NCI-H2107 (cell line): ENCODE measurements at places on chromosomes 16 and 17.

DNA sequence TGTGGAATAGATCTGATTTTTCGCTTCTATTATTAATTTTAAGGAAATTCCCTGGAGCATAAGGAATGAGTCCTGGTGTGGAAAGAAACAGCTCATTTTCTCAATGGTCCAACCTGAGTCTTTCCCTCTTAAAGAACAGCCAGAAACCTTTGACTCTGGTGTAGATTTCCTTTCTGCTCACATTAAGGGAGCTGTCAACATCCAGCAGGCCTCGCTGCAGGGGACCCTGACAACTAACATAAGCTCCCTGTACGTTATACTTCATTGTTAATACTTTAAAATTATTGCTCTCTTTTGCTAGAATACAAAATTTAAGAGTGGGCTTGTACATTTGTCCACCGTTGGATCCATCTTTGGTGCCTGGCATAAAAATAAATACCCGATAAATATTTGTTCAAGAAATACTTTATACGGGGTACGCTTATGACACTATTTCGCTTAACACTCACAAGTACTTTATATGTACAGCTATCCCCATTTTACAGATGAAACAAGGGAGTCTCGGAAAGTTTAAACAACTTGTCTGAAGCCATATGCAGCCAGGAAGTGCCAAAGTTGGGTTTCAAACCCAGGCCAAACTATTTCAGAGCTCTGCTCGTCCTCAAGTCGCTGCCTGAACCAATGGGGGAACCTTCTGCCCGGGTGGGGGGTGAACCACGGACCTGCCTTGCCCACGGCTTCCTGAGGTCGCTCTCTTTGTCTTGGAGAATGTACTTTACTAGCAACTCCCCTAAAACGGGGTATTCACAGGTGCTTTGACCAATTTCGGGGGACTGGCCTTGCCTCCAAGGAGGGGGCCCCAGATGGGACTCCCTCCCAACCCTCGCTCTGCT is 611 bp downstream of the SMARCE1 start:
- DNase-seq = no peak

GRCh38 chr17:1865252-1866037 is 35.6 kb downstream of the RPA1 start:
- no peak for DNase-seq

GRCh38 chr16:82963653-82964052 is 336.9 kb downstream of the CDH13 start:
- DNase-seq = no peak

DNA sequence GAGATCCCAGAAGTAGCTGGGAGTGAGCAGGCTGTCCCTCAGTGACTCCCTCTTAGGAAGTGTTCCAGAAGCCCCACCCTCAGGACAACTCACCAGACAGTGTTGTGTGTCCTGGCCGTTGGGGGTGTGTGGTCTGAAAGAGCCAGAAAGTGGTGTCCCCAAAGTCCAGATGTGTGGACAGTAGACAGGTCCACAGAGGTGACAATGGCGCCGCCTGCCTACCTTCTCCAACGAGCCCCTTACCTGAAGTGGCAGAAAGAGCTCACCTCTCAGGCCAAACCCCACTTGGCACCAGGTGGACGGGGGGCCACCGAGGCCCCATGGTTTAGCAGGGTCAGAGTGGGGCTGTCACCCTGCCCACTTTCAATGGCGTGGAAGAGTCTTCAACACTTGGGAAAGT is 19.9 kb downstream of the C17orf100 start:
- no peak for DNase-seq

DNA sequence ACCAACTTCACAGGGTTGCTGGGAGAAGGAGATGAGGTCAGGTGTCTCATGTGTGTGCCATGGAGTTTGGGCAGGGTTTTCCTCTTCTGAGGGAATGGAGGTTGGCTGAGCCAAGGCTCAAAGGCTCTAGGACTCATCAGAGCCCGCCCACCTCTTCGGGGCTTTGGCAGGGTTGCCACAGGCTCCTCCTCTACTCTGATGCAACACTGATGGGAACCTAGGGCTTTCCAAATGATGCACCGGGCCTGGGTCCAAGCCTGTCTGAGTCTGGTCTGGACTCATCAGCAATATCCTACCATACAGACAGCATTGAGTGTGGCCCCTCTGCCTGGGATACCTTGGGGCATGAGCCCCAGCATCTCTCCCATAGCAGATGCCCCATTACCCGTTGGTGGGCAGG is 59.5 kb upstream of the LHX1 start:
- no peak for DNase-seq

GRCh38 chr17:40094874-40095273 is 5.5 kb downstream of the NR1D1 start:
- no peak for DNase-seq

- DNase-seq = no peak
Measured at GRCh38 chr16:74999219-74999608, 390 bp downstream of the ZNRF1 start.

- peak; percentile 74 for DNase-seq
Measured at GRCh38 chr16:73068541-73069401, 20.8 kb upstream of the ZFHX3 start.
